MM.1S (cell line): ENCODE measurements at places on chromosomes 2 and 18.

DNA sequence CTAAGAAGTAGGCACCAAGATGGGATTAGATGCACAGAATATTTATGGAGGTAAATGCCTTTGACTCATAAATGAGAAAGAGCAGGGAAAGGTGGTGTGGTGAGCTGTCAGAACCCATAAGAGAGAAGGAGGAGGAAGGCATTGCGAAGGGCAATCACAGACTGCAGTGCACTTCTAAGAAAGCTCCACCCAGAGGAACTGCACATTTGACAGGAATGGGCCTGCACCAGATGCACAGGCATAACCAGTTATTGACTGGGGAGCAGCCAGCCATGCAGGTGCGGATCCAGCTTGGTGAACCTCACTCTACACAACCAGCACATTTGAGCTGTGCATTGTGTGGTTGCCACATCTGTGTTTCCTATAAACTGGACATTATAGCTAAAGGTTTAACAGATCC lies 62.2 kb upstream of the L3MBTL4 start:
- no peak for DNase-seq

- DNase-seq = no peak
Observed at GRCh38 chr2:149037851-149038250, 648 bp upstream of the LYPD6B start.

- no peak for DNase-seq
Observed at GRCh38 chr2:8438996-8439395, 242.9 kb upstream of the ID2 start.

DNA sequence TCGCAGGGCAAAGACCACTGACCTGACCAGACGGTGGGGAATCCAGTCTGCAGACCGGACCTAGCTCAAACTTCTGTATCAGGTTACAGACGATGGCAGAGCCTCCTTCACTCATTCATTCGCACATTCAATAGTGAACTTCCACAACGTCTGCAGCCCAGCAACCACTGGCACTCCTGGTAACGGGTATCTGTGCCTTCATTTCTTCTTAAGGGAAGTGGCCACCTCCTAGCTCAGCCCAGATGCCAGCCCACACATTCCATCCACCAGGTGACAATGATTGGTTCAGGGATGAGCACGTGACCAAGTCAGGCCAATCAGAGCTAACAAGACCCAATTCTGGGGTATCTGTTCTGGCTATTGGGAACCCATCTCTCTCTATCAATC lies 15.9 kb upstream of the ARMC9 start:
- no peak for DNase-seq

DNA sequence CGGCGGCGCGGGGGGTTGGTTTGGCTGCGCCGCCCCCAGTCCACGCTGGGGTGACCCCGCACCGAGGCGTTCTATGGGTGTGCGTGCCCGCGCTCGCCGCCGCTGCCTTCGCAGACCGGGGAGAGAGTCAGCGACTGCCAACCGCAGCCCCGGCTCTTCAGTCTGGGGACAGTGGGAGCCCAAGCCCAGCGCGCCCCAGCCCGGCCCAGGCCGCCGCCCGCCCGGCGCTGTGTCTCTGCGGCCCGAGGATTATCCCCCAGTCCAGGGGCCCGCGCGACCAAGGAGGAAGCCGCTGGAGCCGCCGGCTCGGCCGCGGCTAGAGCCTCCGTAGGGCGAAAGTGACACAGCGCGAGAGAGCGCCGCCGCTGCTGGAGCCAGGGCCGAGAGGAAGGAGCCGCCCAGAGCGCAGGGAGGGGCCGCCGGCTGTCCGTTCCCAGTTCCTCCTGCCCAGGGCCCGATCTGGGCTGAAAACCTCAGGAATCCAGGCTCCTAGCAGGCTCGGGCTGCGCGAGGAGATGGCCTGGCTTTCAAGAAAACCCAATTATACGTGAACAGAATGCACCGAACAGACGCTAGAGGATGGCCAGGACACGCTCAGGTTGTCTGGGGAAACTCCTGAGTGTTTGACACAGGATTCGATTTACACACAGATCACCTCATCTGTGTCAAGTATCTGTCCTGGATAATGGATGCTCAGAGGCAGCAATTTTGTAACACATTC lies 2.4 kb downstream of the CTIF start:
- peak; percentile 60 for DNase-seq

- no peak for DNase-seq
Observed at GRCh38 chr18:24427484-24427883, 1.0 kb downstream of the IMPACT start.

DNA sequence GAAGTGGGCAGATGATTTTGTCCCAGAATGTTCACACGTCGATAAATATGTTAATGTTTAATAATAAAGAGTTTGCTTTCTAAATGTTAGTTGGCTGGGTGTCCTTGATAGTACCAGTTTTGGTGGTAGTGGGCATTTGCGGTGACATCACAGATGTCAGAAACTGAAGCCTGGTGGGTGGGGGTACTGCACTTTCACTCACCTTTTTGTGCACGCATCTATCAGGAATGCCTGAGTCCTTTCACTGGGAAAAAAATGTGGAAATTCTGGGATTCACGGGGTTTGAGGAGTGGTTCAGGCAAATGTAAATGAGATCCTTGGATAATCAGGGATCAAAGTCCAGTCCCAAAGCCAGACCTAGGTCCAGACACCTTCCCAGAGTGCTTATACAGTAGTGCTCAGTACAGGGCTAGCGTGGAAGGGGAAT lies 3.2 kb downstream of the EPAS1 start:
- no peak for DNase-seq

- no peak for DNase-seq
Observed at GRCh38 chr2:174788291-174788929, 24.1 kb upstream of the CHRNA1 start.

GRCh38 chr18:10213526-10213925 lies 240.9 kb upstream of the APCDD1 start:
- DNase-seq = peak; percentile 45
